ENCODE measurements at places on chromosomes 7 and 10.

- no peak for DNase-seq
Measured at GRCh38 chr10:78038105-78038504, 4.4 kb downstream of the RPS24 start.

DNA sequence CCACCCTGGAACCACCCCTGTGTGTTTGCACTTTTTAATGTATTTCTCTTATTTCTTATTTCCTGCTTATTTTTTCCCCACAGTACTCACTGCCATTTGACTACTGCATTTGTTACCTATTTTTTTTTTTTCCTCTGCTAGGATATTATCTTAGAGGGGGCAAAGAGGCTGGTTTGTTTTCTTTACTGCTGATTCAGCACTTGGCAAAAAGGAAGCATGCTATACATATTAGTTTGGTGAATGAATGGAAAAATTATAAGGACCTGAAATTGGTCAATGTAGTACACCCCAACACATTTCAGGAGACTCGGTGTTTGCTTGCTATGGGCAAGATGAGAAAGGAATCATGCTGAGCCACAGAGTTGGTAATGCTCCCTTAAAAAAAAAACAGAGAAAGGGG, 193.5 kb downstream of the SORCS3 start:
- no peak for DNase-seq

DNA sequence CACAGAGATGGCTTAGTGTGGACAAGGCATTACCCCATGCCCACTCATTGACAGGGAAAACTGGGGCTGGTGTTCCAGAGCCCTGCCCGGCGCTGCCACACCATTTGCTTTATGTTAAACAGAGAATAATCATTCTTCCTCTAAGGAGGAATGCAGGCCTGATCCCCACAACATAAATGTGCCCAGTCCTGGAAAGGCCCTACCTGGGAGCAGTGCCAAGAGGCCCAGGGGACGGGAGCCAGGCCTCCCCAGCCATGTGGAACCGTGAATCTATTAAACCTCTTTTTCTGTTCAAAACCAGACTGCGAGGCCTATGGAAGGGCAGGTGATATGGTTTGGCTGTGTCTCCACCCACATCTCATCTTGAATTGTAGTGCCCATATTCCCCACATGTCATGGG, 264.1 kb downstream of the GRID1 start:
- DNase-seq = no peak

DNA sequence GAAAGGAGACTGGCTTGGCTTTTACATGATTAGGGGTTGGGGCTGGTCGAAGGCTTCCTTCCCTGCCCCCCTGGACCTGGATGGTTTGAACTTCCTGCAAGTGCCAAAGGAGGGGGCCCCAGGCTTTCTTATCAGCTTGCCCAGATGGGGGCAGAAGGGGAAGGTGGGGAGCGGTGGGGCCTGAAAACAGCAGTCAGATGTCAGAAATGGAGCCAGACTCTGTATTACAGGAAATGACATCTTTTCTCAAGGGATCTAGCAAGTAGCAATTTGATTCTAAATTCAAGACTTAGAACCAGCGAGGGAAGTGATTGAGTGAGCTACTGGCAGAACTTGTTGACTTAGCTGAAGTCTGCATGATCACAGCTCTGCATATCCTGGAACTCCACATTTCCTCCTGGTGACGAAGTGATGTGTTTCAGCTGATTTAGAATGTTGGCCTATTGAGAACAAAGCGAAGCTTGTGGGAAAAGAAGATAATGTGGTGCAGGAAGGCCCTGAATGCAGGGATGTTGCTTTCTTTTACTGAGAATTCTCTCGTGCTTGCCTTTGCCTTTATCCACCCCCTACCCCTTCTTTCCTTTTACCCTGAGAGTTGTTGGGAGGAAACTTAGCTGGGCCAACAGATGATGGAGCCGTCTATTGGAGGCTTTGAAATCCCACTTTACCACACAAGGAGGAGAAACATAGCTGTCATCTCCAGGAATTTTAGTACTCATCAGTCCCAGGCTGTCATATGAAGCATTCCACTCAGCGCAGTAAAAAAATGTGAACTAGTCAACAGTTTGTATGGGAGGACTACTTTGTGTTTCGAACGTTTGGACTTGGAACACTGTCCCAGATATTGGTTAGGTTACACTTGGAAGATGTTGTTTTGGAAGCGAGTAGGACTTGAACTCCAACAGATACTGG, 43.2 kb downstream of the CCNY start:
- peak; percentile 43 for DNase-seq

- no peak for DNase-seq
Measured at GRCh38 chr7:43042302-43042701, 70.1 kb upstream of the HECW1 start.

All from NCI-H1436 treated with DMSO at 0.1 percent for 48 hours (cell line).